Hematopoietic multipotent progenitor cell (in vitro differentiated cells): ENCODE measurements at places on chromosomes 13 and 19. TPM values are rescaled to one million over a fixed set of nuclear protein-coding genes. Genes with fewer than 3 reads are reported as not detected.

The CERS1 gene
- total RNA-seq: 0.27 TPM

The MUC16 gene
- under 0.01 TPM for total RNA-seq

The SLC8A2 gene
- under 0.01 TPM for total RNA-seq

The HPN gene
- total RNA-seq: under 0.01 TPM

The MIDN gene
- 64.9 TPM for total RNA-seq

The NAA16 gene
- total RNA-seq: 6.7 TPM

The TMEM59L gene
- not detected for total RNA-seq

The CLIP3 gene
- 13.7 TPM for total RNA-seq

The MAP4K1 gene
- 31.5 TPM for total RNA-seq

The GTPBP3 gene
- total RNA-seq: 31.2 TPM

The CFAP97D2 gene
- not detected for total RNA-seq

The S1PR5 gene
- total RNA-seq: 0.27 TPM

The ERCC5 gene
- total RNA-seq: 38.5 TPM

The MATK gene
- total RNA-seq: 160 TPM

The ATP4A gene
- total RNA-seq: not detected

The HSH2D gene
- total RNA-seq: 160 TPM

The MYDGF gene
- total RNA-seq: 87.8 TPM

The ATXN8OS gene
- not detected for total RNA-seq

The CBY2 gene
- not detected for total RNA-seq

The FLT3LG gene
- total RNA-seq: 3.8 TPM

The LGALS14 gene
- under 0.01 TPM for total RNA-seq

The SHANK1 gene
- total RNA-seq: 6.2 TPM

The POU2F2 gene
- 5.7 TPM for total RNA-seq

The PSG6 gene
- not detected for total RNA-seq

The LSR gene
- 14.3 TPM for total RNA-seq

The TPTE2 gene
- total RNA-seq: not detected

The KIR2DL4 gene
- under 0.01 TPM for total RNA-seq

The PSG1 gene
- not detected for total RNA-seq

The RAP2A gene
- total RNA-seq: 15.9 TPM

The KCNN1 gene
- total RNA-seq: under 0.01 TPM

The CRTC1 gene
- total RNA-seq: 6.7 TPM

The PTPRH gene
- total RNA-seq: under 0.01 TPM

The CCDC8 gene
- total RNA-seq: 2.4 TPM

The ZNF491 gene
- 1.9 TPM for total RNA-seq

The IGFLR1 gene
- total RNA-seq: 18.9 TPM
